ENCODE measurements at places on chromosomes 16 and 17.

DNA sequence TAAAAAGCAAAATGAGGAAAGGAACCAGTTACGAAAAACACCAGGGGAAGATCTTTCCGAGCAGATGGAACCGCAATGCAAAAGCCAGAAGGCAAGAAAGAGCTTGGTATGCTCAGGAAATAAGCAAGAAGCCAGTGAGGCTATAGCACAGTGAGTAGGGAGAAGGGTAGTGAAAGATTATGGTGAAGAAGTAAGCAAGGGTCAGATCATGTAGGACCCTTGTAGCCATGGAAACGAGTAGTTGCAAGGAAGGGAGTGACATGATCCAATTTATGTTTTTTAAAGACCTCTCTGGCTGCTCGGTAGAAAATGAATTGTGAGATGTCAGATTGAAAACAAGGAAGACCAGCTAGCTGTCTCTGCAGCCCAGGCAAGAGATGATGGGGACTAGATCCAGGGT lies 143.3 kb downstream of the USP31 start:
- no peak for DNase-seq

DNA sequence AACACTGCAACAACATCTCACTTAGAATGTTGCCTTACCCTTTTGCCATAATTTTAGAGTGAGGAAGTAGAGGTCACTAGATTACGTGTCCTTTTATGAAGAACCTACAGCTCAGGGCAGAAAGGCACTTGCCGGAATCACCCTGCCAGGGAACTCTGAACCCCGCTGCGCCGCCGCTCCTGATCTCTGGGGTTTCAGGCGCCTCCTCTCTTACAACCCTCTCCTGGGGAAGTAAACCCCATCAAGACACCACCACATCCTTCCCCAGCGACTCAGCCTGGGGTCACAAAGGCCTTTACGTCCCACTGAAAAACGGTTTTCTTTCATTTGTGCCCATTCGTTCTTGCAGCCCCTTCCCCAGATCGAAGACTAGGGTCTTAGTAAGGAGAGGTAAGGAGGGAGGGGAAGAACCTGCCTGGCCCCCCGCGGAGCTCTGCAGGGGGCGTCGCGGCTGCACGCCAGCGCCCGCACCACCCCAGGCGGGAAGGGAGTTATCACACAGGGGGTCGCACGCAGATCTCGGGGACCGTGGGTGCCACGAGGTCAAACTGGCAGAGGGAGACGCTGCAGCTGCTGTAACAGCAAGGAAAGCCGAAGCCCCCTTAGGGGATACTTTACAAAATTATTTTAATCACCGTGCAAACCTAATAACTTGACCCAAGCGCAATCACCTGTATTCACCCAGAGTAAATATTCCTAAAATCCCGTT lies 1.0 kb upstream of the HLF start:
- DNase-seq, result no peak

GRCh38 chr17:72609501-72609900 lies 483.0 kb downstream of the SLC39A11 start:
- DNase-seq, result no peak

DNA sequence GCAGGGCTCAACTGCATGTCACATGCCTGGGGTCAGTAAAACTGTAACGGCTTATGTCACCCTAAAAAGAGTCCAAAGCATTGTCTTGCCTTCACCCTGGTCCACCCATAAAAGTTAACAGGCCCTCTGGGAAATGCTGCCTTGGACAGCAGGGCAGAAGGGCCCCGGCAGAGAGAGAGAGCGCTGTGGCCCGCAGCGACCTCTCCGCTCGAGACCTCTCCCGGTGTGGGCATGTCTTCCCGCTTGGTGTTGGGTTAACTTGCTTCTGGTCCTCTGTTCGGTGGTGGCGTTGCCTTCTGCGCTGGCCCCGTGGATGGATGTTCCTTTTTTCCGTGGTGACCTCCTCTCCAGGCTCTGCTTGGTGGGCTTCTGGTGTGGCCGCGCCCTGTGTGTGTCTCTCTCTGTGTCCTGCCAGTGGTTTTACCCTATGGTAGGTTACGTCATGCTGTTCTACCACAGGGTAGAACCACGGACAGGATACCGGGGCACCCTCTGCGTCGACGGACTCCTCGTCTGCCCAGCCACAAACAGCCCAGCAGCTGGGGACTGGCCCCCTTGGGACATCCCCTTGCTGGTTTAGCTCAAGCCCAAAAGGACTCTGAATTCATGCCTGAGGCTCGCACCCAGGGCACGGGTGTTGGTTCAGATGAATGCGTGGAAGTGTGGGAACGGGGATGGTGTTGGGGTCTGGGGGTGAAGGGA lies 18.3 kb upstream of the CLEC18A start:
- DNase-seq, result no peak

DNA sequence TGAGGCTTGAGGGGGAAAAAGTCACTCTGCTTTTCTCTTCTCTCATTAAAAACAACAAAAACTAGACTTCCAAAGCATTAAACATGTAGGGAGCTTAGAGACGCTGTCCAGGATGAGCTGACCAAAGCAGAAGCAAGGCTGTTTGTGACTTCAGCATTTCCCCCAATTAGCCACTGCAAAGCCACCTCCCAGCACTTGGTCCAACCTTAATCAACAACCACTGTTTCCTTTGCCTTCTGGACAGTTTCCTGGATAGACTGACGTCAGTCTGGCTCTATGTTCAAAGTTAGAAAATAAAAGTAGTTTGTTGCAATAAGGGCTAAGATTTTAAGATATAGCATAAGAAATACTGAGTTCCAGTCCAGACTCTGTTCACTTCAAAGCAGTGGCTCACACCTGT lies 3.1 kb downstream of the TMEM231 start:
- no peak for DNase-seq

DNA sequence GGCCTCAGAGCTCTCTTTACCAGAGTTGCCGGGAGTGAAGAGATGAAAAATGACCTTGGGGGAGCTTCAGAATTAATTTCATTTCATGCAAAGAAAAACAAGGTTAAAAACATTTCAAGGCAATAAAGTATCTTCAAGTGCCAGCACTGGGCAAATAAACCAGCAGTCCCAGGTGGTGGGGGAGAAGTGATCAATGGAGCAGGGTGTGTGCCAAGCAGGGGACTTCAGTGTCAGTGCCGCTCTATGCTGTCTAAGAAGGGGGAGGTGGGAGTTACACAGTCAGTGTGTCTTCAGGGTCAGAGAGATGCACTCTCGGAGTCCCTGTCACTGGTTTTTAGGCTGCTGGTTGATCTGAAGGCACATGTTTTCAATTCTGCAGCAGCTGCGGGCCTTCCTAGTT lies 57.2 kb upstream of the MGAT5B start:
- DNase-seq, result no peak

GRCh38 chr16:89154390-89155183 lies 17.0 kb upstream of the CDH15 start:
- no peak for DNase-seq

DNA sequence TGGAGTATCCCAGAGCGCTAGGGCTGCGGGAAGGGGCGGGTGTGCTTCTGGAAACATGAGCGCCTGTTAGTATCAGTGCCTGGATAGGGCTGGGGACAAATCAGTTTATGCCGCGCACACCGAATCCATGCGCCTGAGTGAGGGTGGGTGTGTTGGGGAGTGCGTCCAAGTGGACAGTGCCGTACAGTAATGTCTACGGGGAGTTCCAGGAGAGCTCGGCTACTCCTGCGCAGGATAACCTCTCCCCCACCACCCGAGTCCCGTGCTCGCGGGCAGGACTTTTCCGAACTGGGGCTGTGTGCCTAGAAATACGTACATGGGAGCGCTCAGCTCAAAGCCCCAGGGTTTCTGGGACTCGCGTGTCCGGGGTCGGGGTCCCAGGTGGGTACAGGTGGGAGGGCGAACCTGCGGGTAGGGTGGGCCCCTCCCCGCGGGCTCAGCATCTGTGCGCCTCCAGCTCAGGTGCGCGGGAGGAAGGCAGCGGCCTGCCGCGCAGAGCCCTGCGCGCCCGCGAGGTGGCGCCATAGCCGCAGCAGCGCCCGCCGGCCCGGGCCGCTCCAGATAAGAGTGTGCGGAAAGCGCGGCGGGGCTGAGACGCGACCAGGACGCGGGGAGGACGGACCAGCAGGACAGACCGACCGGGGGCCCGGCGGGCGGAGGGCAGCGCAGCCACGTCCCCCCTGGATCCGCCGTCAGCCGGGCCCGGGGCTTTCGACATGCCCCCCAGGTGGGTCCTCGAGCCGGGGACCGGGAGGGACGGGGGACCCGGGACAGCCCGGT lies at the start of gene HIC1:
Gene HIC1, plus strand, starts transcription at position 592 of the 780 bp plus-strand sequence. CDS start 1,588 bp downstream, outside the sequence.
- DNase-seq, result peak; percentile 69

DNA sequence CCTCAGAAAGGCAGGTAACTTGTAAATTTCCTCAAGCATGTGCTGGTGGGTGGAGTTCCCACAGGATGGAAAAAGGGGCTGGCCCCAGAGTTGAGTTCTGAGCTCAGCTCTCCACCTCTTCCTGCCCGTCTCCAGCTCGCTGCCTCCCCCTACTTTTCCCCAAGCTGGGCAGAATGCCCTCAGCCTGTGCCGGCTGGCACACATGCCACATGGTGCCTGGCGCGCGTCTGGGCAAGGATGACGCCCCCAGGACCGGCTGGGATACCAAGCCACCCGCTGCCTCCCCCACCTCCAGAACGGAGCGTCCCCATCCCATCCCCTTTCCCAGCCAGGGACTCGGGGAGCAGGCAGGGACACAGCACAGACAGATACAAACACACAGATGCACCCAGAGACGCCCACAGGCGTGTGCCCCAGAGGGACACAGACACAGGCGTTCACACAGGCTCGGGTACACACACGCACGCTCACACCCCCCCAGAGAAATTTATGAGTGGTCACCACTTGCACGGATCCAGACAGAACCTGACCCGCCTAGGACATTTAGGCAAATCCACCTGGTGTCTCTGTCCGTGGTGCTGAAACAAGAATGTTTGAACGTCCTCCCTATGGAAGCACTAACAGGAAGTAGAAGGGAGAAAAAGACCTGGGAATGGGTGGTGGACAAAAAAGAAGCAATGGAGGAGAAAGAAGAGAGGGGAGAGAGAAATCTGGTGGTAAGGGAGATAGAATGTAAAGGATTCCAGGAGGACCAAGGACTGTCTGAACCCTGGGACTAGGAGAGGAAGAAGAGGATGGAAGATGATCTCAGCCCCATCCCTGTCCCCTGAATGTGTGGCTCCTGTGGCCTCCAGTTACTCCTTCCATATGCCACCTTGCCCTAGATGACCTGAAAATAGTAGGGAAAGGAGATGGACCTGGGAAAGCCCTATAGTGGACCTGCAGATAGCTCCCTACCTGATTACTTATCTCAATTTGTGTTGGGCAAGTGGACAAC lies 15.5 kb downstream of the NEUROD2 start:
- DNase-seq, result peak; percentile 29

GRCh38 chr16:82655072-82655714 lies 28.4 kb downstream of the CDH13 start:
- no peak for DNase-seq

- no peak for DNase-seq
These were observed 27.4 kb upstream of the CDH3 start for GRCh38 chr16:68617734-68618133.

DNA sequence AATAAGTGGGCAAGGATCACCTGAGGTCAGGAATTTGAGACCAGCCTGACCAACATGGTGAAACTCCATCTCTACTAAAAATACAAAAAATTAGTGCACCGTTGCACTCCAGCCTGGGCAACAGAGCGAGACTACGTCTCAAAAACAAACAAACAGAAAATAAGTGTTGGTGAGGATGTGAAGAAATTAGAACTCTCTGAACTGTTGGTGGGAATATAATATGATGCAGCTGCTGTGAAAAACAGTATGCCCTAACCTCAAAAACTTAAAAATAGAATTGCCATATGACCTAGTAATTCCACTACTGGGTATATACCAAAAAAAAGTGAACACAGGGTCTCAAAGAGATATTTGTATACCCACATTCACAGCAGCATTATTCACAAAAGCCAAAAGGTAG lies 26.1 kb downstream of the GLG1 start:
- DNase-seq, result no peak

DNA sequence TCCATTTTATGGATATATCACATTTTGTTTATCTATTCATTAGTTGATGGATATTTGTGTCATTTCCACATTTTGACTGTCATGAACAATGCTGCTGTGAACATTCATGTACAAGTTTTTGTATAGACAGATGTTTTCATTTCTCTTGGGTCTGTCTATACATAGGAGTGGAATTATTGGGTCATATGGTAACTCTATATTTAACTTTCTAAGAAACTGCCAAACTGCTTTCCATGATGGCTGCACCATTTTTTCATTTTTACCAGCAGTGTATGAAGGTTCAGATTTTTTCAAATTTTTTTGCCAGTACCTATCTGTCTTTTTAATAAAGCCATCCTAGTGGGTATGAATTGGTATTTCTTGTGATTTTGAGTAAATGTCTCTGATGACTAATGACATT lies 15.5 kb downstream of the NFAT5 start:
- DNase-seq, result no peak

- no peak for DNase-seq
These were observed 74.8 kb downstream of the USP31 start for GRCh38 chr16:23074423-23074822.

GRCh38 chr16:85567101-85567866 lies 45.8 kb upstream of the GSE1 start:
- peak; percentile 53 for DNase-seq

- DNase-seq, result no peak
These were observed 30.7 kb upstream of the MYO18A start for GRCh38 chr17:29210879-29211278.

DNA sequence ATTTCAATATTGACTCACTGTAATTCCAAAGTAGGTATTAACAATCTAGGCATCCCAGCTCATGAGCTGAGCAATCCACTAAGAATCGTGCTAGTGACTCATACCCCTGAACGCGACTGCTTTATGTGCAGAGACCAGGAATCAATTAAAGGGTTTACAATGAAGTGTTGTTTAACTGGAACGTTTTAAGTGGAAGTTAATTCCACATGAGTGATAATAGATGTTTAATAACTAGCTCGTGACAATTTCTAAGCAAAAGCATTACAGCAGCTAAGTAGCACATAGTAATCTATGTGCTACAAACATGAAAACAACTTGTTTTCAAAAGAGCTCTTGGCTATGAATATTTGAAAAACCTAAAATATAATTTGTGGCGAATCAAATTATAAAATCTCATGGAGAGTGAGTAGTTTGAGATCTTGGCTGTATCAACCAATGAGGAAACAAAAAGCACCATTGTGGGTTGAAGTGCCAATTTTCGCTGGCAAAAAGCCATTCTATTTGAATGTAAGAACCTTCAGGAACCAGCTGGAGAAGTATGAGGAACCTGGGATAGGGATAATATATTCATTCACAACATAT lies 9.4 kb downstream of the GJC1 start:
- DNase-seq, result no peak

Data from hematopoietic multipotent progenitor cell treated with erythropoietin and hydrocortisone succinate and interleukin-3 and kit ligand, for 15 days (in vitro differentiated cells).